ENCODE measurements at places on chromosomes 4 and X.

- DNase-seq = peak; percentile 90
Observed at GRCh38 chr4:113499696-113500095, 261.8 kb downstream of the CAMK2D start.

- no peak for DNase-seq
Observed at GRCh38 chrX:72122621-72123337, 8.9 kb downstream of the RTL5 start.

GRCh38 chr4:183757060-183757459 is 98.0 kb downstream of the TRAPPC11 start:
- DNase-seq = peak; percentile 19

DNA sequence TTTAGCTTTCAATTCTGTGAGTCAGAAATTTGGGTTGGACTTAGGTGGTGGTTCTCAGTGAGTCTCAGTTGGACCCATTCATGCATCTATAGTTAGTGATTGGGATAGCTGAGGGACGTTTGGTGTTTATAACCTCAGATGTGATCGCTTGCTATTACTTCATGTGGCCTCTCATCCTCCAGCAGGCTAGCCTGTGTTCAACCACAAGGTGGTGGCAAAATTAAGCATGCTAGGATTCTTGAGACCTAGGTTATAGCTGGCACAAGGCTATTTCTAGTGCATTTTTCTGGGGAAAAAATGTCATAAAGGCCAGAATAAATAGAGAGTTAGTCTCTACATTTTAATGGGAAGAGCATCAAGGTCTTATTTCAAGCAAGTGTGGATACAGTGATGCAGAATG is 10.9 kb upstream of the GRPR start:
- DNase-seq = no peak

DNA sequence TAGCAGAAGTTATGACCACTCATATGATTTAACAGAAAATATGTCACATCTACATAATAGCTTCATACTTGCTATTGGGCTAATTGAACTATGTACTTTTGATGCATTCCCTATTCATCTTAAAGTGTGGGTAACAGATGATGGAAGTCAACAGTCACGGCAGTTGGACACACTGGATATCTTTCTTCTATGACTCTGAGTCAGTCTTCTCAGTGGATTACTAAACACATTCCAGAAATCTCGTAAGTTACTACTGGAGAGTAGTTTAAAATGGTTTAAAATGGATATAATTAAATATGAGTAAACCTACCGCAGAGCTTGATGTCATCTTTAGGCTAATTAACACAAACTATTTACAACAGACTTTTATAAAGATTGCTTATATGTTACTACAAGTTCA is 30.1 kb upstream of the CFAP299 start:
- peak; percentile 88 for DNase-seq

- DNase-seq = no peak
Observed at GRCh38 chr4:151824656-151825055, 63.8 kb upstream of the GATB start.

GRCh38 chr4:161403781-161404180 is 760.0 kb downstream of the FSTL5 start:
- no peak for DNase-seq

- DNase-seq = no peak
Observed at GRCh38 chrX:13464599-13465275, 104.7 kb upstream of the EGFL6 start.

- peak; percentile 7 for DNase-seq
Observed at GRCh38 chrX:98795636-98796035, 1614.4 kb downstream of the PCDH19 start.

GRCh38 chr4:110104661-110105060 is 93.8 kb downstream of the ELOVL6 start:
- no peak for DNase-seq

GRCh38 chrX:41110801-41111625 is 25.8 kb downstream of the USP9X start:
- DNase-seq = no peak

GRCh38 chr4:169341490-169341889 is 70.7 kb upstream of the SH3RF1 start:
- peak; percentile 98 for DNase-seq

DNA sequence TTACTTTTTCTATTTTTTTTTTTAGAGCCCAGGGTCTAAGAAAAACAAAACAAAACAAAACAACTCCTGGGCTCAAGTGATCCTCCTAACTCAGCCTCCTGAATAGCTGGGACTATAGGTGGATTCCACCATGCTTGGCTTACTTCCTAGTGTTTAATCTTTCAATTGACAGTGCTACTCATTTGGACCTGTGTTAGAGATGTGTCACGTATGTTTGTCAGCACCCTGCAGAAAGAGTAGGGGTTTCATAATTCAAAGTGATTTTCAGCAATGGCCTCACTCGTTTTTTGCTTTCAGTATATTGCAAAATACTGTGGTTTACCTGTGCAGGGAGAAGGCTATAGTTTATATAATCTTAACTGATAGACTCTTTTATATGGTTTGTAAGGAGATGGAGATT is 71.6 kb upstream of the TEX13D start:
- no peak for DNase-seq

DNA sequence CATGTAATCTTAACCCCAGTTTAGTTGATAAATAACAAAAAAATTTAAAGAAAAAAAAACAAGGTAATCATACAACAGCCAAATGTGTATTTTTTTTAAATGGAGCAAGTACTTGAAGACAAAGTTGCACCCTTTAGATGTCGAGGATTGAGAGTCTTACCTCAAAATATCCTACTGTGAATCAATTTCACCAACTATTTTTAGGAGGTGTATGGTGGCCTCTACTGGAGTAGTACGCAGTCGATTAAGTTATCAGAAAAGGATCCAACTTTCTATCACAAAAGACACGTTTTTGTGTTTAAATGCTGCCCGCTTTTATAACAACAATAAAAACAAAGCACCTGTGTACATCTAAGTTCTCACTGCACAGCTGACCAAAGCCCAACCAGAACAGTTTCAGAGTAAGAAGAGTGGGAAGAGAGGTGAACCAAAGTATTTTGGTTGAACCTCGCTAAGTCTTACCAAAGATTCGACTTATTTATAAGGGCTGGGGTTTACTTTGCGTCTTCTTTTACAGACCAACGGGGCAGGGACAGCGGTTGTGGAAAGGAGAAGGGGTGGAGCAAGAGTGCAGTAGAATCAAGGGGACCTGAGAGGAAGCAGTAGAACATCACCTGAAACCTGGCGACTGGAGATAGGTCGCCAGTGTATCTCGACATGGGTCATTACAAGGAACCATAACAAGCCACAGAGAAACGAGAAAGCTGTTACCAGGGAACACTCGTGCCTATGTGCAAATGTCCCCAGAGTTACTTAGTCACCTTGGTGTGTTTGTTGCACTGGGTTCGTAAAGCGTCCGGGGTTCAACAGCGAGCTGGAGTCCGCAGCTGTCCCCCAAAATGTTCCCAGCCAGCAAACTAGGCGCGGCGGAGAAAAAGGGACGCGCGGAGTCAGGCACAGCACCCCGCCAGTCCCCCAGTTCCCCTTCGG is 1.1 kb downstream of the RPS6KA6 start:
- peak; percentile 24 for DNase-seq

- DNase-seq = no peak
Observed at GRCh38 chrX:154333837-154334271, 38.3 kb downstream of the TKTL1 start.

DNA sequence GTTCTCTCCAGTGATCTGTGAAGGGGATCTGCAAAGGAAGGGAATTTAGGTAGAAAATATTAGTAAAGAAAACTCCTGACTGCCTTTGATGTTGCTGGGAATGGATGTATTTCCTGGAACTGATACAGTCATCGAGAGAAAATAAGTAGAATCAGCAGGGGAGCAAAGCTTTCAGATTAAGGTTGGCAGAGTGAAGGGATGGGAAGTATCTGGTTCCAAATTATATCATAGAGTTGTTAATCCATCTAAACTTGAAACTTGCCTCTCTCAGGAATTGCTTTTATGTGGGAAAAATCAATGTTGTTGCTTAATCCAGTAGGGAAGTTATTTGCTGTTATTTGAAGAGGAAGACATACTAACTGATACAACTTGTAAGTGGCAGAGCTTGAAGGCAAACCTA is 19.3 kb downstream of the EPHA5 start:
- DNase-seq = peak; percentile 45

DNA sequence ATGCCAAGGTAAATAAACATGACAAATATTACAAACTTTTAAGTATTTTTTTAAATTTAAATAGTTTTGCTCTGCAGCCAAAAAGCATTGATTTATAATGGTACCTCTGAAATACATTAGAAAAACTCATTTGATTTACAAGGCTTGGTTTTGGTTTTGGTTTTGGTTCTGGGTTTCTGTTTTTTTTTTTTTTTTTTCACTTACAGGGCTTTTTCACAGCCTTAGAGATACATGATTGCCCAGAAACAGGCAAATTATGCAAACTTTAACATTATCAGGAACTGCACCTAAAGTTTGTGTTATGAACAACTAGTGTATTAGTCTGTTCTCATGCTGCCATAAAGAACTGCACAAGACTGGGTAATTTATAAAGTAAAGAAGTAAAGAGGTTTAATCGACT is 196.4 kb upstream of the DDX53 start:
- DNase-seq = no peak

DNA sequence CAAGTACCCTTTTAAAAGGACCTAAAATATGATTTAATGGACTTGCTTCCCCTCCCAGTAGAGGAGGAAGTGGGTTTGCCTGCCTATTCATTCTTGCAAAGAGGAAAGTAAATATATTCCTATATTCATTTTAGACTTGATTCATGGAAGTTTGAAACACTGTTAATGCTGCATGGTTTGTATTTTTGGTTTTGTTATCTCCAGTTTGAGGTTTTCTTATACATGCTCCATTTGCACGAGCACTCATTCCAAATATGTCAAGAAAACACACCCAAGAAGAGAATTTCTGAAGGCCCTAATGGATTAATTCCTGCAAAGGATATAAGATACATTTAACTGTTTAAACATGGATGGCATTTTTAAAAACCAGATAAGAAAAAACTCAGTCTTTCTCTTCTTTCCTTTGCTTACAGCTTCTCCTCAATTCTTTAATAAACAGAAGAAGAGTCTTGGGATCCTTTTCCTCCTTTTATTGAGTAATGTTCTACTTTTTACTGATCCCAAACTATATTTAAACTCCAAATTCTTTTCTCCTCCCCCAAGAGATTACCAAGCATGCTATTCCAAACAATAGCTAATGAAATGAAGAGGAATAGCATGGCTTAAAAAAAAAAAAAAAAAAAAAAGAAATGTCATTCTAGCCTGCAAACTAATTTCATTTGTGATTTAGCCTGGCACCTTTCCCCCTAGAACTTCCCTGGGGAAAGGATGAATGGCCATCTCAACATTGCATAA is 54.6 kb upstream of the LDB2 start:
- peak; percentile 78 for DNase-seq

GRCh38 chr4:148311526-148311925 is 130.7 kb downstream of the NR3C2 start:
- no peak for DNase-seq

DNA sequence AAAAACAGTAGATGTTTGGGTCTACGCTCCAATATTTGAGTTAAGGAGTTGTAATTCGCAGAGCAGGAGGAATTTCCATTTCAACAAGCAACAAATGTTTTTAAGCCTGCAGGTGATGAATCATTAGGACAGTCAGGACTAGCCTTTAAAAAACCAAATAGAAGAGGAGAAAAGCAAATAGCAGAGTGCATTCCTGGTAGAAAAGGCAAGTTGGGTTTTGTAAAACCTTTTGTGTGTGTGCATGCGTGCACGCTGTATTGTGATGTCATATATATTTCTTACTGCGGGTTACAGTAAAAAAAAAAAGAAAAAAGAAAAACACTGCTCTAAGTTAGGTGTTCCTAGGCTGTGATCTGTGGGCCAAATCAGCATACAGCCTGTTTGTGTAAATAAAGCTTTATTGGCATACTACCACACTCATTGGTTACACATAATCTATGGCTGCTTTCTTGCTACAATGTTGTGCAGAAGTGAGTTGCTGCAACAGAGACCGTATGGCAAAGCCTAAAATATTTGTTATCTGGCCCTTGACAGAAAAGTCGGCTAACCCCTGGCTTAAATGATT is 135.6 kb downstream of the MID1 start:
- DNase-seq = no peak

- DNase-seq = no peak
Observed at GRCh38 chr4:3118312-3118711, 43.8 kb downstream of the HTT start.

- DNase-seq = peak; percentile 71
Observed at GRCh38 chr4:76809594-76810305, 88.2 kb downstream of the SOWAHB start.

DNA sequence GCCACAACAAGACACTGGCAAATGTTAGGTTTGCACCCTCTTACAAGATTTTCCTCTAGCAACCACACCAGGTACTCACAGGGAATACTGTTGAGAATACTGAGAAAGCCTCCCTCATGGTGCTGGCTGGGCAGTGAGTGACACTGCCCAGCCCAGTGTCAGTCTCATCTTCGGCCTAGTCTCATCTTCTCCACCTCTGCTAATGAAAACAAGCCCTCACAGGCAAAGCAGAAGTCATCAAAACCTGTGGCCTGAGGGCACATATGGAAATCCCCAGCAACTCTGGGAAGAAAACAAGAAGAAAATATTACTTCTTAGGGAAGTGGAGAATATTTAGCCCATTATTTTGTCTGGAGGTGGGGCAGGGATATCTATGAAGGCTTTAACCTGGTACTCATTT is 7.9 kb upstream of the ADAM29 start:
- DNase-seq = no peak

DNA sequence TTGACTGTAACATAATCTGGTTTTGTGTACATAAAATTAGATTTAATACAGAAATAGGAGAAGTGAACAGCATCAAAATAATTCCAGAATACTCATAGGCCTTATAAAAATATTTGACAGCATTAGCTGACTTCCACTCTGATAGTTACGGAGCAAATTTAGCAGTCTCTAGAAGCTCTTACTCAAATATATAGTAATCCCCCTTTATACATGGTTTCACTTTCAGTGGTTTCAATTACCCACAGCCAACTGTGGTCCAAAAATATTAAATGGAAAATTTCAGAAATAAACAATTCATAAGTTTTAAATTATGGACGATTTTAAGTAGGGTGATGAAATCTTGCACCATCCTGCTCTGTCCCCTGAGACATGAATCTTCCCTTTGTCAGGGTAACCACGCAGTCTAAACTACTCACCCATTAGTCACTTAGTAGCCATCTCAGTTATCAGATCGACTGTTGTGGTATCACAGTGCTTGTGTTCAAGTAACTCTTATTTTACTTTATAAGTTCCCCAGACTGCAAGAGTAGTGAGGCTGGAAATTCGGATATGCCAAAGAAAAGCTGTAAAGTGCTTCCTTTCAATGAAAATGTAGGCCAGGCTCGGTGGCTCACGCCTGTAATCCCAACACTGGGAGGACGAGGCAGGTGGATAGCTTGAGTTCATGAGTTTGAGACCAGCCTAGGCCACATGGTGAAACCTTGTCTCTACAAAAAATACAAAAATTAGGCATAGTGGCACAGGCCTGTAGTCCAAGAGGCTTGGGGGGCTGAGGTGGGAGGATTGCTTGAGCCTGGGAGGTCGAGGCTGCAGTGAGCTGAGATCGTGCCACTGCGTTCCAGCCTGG is 17.2 kb upstream of the RTL9 start:
- peak; percentile 85 for DNase-seq

- DNase-seq = no peak
Observed at GRCh38 chr4:108972613-108973283, 209.9 kb upstream of the ETNPPL start.

Data from fibroblast of lung (primary cell).